ENCODE measurements at places on chromosomes 13 and 19.

DNA sequence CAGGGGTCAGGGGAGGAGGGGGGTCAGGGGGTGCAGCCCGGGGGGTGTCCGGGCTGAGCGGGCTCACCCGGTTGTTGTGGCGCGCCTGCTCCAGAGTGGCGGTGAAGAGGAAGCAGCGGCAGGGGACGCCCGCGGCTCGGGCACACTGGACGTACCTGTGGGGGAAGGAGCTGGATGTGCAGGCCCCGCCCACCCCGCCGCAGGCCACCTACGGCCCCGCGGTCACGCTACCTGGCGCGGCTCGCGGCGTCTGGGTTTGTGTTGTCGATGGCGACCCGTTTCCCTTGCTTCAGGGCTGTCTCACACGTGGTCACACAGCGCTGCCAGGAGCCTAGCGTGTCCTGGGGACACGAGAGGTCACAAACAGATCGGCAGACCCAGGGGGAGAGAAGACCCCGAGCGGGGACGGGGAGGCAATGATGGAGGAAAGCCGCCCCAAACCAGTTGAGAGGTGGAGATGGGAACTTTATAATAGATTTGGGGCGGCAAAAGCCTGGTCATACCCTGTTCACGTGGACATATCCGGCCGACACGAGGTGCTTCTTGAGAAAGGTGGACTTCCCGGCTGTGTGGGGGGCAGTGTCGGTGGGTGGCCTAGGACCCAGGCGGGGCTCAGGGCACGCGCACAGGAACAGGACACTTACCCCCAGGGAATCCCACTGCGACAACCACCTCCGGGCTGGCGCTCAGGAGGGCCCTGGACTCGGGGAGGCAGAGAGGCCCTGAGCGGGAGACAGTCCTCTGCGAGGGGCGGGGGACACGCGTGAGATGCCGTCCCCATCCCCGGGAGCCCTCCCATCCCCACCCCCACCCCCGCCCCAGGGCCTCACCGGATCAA, 5.6 kb downstream of the PNKP start:
- DNase-seq = no peak

DNA sequence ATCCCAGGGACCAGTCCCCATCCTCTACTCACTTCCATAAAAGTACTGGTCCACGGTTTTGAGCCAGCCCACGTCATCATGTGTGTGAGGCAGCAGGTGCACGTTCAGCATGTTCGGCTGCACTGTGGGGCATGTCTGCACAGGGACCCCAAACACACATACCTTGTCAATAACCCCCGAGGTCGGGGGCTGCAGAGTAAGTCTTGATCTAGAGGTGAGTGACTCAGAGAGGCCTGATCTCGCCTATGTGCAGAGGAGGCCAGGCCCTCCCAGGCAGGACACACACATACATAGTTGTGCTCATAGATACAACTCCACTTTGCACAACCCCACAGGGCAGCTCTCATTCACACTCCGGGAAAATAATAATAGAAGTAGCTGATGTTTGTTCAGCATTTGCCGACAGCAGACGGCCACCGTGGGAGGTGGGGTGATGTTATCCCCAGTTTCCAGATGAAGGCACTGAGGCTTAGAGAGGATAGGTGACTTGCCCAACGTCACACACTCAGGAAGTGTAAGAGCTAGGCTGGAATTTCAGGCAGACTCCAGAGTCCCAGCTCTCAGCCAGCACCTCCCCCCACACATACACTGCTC, 774 bp downstream of the MAN2B1 start:
- no peak for DNase-seq

GRCh38 chr13:30108216-30108912, 199.0 kb downstream of the KATNAL1 start:
- peak; percentile 22 for DNase-seq

GRCh38 chr19:5571777-5572176, 4.0 kb upstream of the TINCR start:
- no peak for DNase-seq

DNA sequence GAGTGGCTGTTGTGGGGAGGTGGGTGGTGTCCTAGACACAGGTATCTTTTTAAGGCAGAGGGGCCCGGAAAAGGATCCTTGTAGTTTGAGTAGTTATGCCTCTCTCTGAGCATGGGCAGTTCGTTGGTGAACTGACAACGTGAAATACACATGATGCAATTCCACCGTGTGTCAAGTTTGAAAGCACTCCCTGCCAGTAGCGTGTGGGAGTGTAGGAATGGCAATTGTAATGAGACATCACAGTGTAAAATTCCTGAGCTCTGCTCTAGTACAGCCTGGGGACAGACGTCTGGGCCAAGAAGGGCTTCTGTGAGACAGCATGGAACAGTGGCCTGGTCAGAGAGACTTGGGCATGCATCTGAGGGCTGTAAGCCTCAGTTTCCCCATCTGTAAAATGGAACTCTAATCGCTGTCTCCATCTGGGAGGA, 10.4 kb upstream of the ASF1B start:
- no peak for DNase-seq

DNA sequence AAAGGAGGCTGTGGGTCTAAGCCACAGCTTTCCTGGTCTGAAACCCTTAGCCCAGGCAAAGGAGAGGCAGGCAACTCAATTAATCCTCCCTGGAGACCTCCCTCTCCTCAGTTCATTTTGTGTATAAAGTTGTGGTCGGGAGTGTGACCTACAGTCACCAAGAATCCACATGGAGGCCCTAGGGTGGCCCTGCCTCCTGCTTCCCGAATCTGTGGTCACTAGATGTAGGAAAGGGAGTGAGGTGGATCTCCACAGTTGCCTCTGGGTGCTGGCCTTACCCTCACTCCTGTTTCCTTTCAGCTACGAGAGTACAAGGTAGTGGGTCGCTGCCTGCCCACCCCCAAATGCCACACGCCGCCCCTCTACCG, 1.3 kb downstream of the RPL18A start:
- DNase-seq = no peak

GRCh38 chr13:113746143-113746525, 12.9 kb upstream of the TMEM255B start:
- DNase-seq = no peak

- no peak for DNase-seq
Measured at GRCh38 chr13:111156421-111156820, 41.3 kb downstream of the ARHGEF7 start.

GRCh38 chr13:51222037-51222685, at the start of gene FAM124A:
Gene FAM124A (plus strand): TSS chr13:51222398. CDS start chr13:51222502, 104 bp downstream.
- no peak for DNase-seq

Measured in NCI-H1092 treated with DMSO at 0.1 percent for 48 hours (cell line).